ENCODE measurements at places on chromosomes 1 and 21.
A peak's percentile ranks its signal among the peaks of the same experiment; 100 is the strongest.

- no peak overlapping the region for H3K27ac ChIP-seq
- DNase-seq: no peak
- H3K36me3 ChIP-seq: no peaks in the 10 kb centered on the region
- no peaks in the 10 kb centered on the region for H3K4me1 ChIP-seq
- peaks cover 35% of the 10 kb centered on the region for H3K27me3 ChIP-seq
Measured at GRCh38 chr1:44151332-44151731, 9.9 kb upstream of the KLF18 start.

- no peaks in the 10 kb centered on the region for H3K36me3 ChIP-seq
- no peak overlapping the region for H3K4me3 ChIP-seq
- no peak overlapping the region for H3K27ac ChIP-seq
- peaks cover 7% of the 10 kb centered on the region for H3K27me3 ChIP-seq
Measured at GRCh38 chr1:38123356-38124135, 77.0 kb upstream of the POU3F1 start.

- peaks cover 5% of the 10 kb centered on the region for H3K4me1 ChIP-seq
- no peak for DNase-seq
- no peaks in the 10 kb centered on the region for H3K36me3 ChIP-seq
- no peak overlapping the region for H3K27ac ChIP-seq
Measured at GRCh38 chr21:42593007-42593814, 60.2 kb upstream of the PDE9A start.

- H3K4me3 ChIP-seq: no peak overlapping the region
- H3K27me3 ChIP-seq: no peaks in the 10 kb centered on the region
- no peak overlapping the region for H3K27ac ChIP-seq
Measured at GRCh38 chr1:238675221-238675620, 711.1 kb upstream of the CHRM3 start.

- peaks cover 10% of the 10 kb centered on the region for H3K36me3 ChIP-seq
- H3K27me3 ChIP-seq: no peaks in the 10 kb centered on the region
- DNase-seq: no peak
- H3K4me3 ChIP-seq: no peak overlapping the region
Measured at GRCh38 chr1:80582980-80583379, 1217.8 kb upstream of the ADGRL2 start.

DNA sequence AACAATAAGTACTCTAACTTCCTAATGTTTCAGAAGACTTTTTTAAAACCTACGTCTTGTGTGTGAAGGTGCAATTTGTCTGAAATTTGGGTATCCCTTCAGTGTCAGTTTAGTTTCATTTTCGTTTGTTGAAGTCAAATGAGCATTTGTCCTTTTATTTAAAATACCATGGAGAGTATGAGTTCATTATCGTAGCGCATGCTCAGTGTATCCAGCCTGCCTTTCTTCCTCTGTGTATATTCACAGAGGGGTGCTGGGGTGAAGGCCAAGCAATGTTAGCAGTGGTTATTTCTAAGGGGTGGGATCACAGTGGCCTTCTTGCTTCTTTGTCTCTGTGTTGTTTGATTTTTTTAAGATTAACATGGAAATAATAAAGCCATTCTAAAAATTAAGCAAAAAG lies 43.2 kb downstream of the CNN3 start:
- H3K4me1 ChIP-seq: peaks cover 4% of the 10 kb centered on the region
- no peaks in the 10 kb centered on the region for H3K36me3 ChIP-seq
- peak overlapping the region; percentile 12 for H3K27ac ChIP-seq
- DNase-seq: no peak

- H3K4me3 ChIP-seq: no peak overlapping the region
- H3K27me3 ChIP-seq: no peaks in the 10 kb centered on the region
- H3K36me3 ChIP-seq: no peaks in the 10 kb centered on the region
- DNase-seq: no peak
Measured at GRCh38 chr1:8663915-8664329, 153.5 kb downstream of the RERE start.

- no peaks in the 10 kb centered on the region for H3K27me3 ChIP-seq
- H3K27ac ChIP-seq: no peak overlapping the region
- H3K36me3 ChIP-seq: no peaks in the 10 kb centered on the region
- DNase-seq: no peak
Measured at GRCh38 chr1:209659909-209660308, 7.7 kb upstream of the LAMB3 start.

GRCh38 chr1:13487143-13487868 lies 26.5 kb downstream of the LRRC38 start:
- no peak overlapping the region for H3K27ac ChIP-seq
- no peak for DNase-seq
- no peaks in the 10 kb centered on the region for H3K36me3 ChIP-seq
- H3K27me3 ChIP-seq: peaks cover 19% of the 10 kb centered on the region
- no peaks in the 10 kb centered on the region for H3K4me1 ChIP-seq
- no peak overlapping the region for H3K4me3 ChIP-seq

DNA sequence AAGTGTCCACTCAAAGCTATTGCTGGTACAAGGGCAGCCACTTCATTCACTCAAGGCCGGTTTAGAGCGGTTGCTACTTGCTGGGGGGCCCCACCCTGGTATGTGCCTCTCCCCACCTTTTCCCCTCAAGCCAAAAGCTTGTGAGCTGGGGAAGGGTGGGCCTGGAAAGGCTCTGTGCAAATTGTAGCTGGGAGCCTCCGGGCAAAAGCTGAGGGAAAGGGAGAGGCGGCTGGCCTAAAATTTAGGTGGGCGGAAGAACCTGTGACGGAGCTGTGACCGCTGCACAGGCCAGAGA lies 306 bp upstream of the SH3D21 start:
- peaks cover 22% of the 10 kb centered on the region for H3K36me3 ChIP-seq
- no peak overlapping the region for H3K27ac ChIP-seq
- H3K27me3 ChIP-seq: no peaks in the 10 kb centered on the region
- H3K4me3 ChIP-seq: peak overlapping the region; percentile 90
- DNase-seq: no peak

- no peak for DNase-seq
- H3K27ac ChIP-seq: no peak overlapping the region
- no peaks in the 10 kb centered on the region for H3K27me3 ChIP-seq
- H3K36me3 ChIP-seq: peaks cover 8% of the 10 kb centered on the region
- no peak overlapping the region for H3K4me3 ChIP-seq
Measured at GRCh38 chr21:21971384-21971783, 973.2 kb downstream of the NCAM2 start.

GRCh38 chr1:174068000-174068399 lies 45.8 kb upstream of the RC3H1 start:
- H3K27me3 ChIP-seq: peaks cover 15% of the 10 kb centered on the region
- H3K27ac ChIP-seq: no peak overlapping the region
- no peak for DNase-seq
- H3K4me1 ChIP-seq: no peaks in the 10 kb centered on the region
- H3K36me3 ChIP-seq: no peaks in the 10 kb centered on the region

GRCh38 chr1:97038410-97038809 lies 316.8 kb downstream of the PTBP2 start:
- no peaks in the 10 kb centered on the region for H3K4me1 ChIP-seq
- H3K36me3 ChIP-seq: peaks cover 6% of the 10 kb centered on the region
- no peaks in the 10 kb centered on the region for H3K27me3 ChIP-seq
- H3K4me3 ChIP-seq: no peak overlapping the region

DNA sequence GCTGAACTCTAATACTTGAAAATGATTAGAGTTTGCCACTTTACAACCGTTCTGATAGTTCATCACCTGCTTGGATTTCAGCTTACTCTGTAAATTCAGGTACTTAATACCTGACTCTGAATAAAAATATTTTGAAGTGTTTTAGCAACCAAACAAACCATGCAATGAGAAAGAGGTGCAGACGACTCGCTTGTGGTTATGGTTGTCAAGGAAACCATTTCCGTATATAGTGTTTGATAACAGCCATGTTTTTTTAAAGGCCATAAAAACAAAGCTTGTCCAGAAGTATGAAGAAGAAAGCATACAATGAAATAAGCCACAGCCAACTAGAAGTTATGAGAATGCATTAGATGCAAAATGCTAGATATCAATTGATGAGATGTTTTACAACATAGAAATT lies 167.2 kb upstream of the HMCN1 start:
- H3K36me3 ChIP-seq: no peaks in the 10 kb centered on the region
- H3K27ac ChIP-seq: peak overlapping the region; percentile 87
- peaks cover 51% of the 10 kb centered on the region for H3K4me1 ChIP-seq
- peak overlapping the region; percentile 81 for H3K4me3 ChIP-seq
- DNase-seq: peak; percentile 66

DNA sequence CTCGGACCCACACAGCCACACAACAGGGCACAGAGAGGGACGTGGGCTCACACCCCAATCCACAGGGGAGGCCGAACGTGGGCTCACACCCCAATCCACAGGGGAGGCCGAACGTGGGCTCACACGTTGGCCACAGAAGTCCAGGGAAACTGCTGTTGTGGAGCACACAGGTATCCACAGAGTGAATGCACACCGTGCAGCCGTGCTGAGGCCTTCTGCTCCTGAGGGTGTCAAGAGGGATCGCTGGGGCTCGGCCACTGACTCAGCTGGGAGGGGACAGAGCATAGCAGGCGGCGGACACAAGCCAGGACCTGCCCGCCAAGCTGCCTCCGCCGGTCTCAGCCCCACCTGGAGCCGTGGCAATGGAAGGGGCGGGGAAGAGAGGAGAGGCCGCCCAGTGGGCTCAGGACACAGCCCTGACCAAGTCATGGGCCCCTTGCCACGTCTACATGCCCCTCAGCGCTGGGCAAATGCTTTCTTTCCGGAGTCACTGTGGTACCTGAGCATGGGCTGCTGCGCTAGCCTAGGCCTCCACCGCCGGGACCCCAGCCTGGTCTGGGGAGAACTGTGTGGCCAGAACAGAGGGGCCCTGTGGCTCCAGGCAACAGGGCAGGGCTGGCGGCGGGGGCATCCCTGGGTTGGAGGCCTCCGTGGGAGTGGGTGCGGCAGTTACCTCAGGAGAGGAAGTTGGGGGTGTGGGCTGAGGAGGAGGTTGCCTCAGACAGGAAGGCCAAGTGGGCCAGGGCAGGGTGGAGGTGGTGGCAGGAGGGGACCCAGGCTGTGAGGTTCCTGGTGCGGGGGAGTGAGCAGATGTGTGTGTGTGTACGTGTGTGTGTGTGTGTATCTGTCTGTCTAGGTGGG lies 1.2 kb downstream of the SYTL1 start:
- DNase-seq: peak; percentile 89
- peak overlapping the region; percentile 87 for H3K27ac ChIP-seq
- no peaks in the 10 kb centered on the region for H3K27me3 ChIP-seq
- H3K36me3 ChIP-seq: no peaks in the 10 kb centered on the region

GRCh38 chr1:31681415-31681814 lies 22.4 kb downstream of the COL16A1 start:
- H3K4me1 ChIP-seq: peaks cover 4% of the 10 kb centered on the region
- no peak for DNase-seq
- H3K27ac ChIP-seq: no peak overlapping the region
- no peaks in the 10 kb centered on the region for H3K36me3 ChIP-seq
- H3K4me3 ChIP-seq: no peak overlapping the region

GRCh38 chr1:200938955-200939354 lies 44.3 kb downstream of the INAVA start:
- H3K27me3 ChIP-seq: no peaks in the 10 kb centered on the region
- DNase-seq: peak; percentile 76
- H3K27ac ChIP-seq: no peak overlapping the region
- H3K4me1 ChIP-seq: no peaks in the 10 kb centered on the region
- H3K36me3 ChIP-seq: no peaks in the 10 kb centered on the region

DNA sequence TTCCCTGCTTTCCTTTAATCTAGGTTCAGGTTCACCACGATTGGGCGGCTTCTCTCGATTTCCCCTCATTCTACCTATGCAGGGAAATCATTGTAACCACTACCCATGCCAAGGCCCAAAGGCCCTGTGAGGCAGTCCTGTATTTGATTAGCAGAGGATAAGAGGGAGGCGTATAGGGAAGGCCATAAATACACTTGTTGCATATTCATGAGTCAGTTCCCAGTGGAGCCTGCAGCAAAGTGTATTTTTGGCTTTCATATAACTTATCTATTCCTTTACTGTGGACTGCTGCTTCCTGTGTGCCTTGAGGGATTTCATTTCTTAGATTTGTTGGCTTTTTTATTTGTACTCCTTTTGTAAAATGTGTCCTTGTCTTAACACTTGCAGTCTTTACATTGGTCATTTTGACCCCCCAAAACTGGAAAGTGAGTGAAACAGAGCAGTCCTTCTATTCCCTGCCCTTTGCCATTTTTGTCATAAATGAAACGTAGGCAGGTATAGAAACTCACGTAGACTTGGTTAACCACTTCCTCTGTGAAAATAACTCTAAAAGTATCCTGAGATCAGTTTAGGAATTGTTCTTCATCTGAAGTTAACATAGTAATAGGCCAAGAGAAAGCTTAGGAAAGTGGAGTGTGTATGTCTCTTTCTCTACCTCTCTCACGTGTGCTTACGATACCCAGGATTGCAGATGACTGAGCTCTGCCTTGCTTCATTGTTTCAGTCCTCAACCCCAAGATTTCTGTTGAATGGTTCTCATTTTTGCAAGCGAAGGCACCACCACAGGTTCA lies 19.6 kb upstream of the KCNQ4 start:
- peak overlapping the region; percentile 52 for H3K4me3 ChIP-seq
- H3K27ac ChIP-seq: peak overlapping the region; percentile 62
- H3K27me3 ChIP-seq: no peaks in the 10 kb centered on the region
- H3K36me3 ChIP-seq: peaks cover 18% of the 10 kb centered on the region
- peaks cover 11% of the 10 kb centered on the region for H3K4me1 ChIP-seq
- no peak for DNase-seq

DNA sequence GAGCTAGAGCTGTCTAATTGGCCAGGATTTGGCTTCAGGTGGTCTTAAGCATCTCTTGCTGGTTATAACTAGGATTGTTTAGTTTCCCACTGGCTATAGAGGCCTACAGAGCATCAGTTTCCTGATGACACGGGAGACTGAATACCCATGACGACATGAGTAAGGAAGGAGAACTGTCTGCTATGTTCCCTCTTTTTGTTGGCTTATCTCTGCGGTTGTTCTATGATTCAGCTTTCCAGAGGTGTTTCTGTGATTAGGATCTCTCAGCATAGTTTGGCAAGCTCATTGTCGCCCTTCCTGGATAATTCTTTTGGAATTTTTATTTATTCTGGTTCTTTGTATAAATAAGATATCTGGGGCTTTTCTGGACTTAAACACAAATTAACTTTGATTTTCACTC lies 163.4 kb downstream of the OLFM3 start:
- no peak for DNase-seq
- no peaks in the 10 kb centered on the region for H3K27me3 ChIP-seq
- H3K36me3 ChIP-seq: no peaks in the 10 kb centered on the region
- H3K4me1 ChIP-seq: no peaks in the 10 kb centered on the region
- no peak overlapping the region for H3K4me3 ChIP-seq

DNA sequence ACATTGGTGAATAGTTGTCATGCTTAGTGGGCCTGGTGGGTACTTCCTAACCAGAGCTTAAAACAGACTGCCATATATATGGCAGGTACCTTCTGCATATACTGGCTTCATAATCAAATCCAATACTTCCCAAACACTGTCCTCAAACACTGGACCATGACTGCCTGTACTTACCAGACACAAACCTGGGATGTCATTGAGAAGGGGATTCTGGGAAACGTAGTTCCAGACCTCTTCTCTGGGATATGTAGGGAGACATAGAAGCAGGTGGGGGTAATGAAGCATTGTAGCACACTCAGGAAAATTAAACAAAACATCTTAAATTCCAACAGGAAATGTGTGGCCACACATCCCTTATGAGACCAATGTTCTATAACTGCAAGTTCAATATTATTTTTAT lies 76.5 kb upstream of the ADAMTS5 start:
- no peak for DNase-seq
- no peaks in the 10 kb centered on the region for H3K4me1 ChIP-seq
- no peaks in the 10 kb centered on the region for H3K36me3 ChIP-seq
- H3K27me3 ChIP-seq: no peaks in the 10 kb centered on the region
- no peak overlapping the region for H3K27ac ChIP-seq

Measured in natural killer cell treated with Interleukin-12 subunit alpha and Interleukin-12 subunit beta and Interleukin-15 and Interleukin-18, amount 100 ng/mL, for 72 hours (primary cell).